ENCODE measurements at places on chromosomes 7 and 10. TPM values are rescaled to one million over a fixed set of nuclear protein-coding genes. Genes with fewer than 3 reads are reported as not detected.

PON1 gene
- total RNA-seq, result not detected

GIMAP1 gene
- total RNA-seq, result not detected

EEPD1 gene
- total RNA-seq, result 0.37 TPM

KMT2E gene
- total RNA-seq, result 53.1 TPM

SCART1 gene
- 1.3 TPM for total RNA-seq

SPACDR gene
- total RNA-seq, result 0.49 TPM

BCCIP gene
- total RNA-seq, result 88.2 TPM

RHOBTB1 gene
- total RNA-seq, result 1.5 TPM

AZGP1 gene
- total RNA-seq, result 0.58 TPM

PRSS37 gene
- total RNA-seq, result not detected

PLEKHS1 gene
- total RNA-seq, result not detected

KRIT1 gene
- total RNA-seq, result 38.9 TPM

FGFBP3 gene
- total RNA-seq, result 1.1 TPM

NHLRC2 gene
- total RNA-seq, result 40.3 TPM

CAV2 gene
- 171 TPM for total RNA-seq

MYH16 gene
- not detected for total RNA-seq

SPDYE2 gene
- 0.22 TPM for total RNA-seq

ADAM12 gene
- total RNA-seq, result 3.1 TPM

AGR2 gene
- 0.17 TPM for total RNA-seq

WBP1L gene
- 19.8 TPM for total RNA-seq

ANXA8 gene
- 103 TPM for total RNA-seq

TSPAN33 gene
- total RNA-seq, result 1.7 TPM

CRPPA gene
- 1.1 TPM for total RNA-seq

SH2D4B gene
- not detected for total RNA-seq

TDRD1 gene
- not detected for total RNA-seq

Measured in MCF 10A (cell line).